ENCODE measurements at places on chromosomes 11 and 22.

DNA sequence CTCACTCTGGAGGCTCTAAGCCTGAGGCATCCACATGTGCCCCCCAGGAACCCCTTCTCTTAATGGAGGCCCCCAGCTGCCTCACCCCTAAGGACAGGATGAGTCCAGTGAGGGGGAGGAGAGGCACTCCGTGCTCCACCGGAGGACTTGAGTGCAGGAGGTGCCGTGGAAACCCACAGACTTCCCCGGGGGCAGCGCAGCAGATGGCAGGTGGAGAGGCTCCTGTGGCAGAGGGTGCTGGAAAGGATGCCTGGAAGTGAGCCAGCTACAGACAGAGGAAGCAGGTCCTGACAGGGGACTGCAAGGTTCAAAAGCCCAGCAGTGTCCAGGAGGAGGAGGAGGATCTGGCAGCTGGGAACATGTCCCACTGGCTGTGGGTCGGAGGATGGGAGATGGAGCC lies 1384.0 kb downstream of the TBC1D22A start:
- no peak for DNase-seq

GRCh38 chr11:73274722-73275380 lies 2.7 kb downstream of the P2RY6 start:
- DNase-seq = no peak

DNA sequence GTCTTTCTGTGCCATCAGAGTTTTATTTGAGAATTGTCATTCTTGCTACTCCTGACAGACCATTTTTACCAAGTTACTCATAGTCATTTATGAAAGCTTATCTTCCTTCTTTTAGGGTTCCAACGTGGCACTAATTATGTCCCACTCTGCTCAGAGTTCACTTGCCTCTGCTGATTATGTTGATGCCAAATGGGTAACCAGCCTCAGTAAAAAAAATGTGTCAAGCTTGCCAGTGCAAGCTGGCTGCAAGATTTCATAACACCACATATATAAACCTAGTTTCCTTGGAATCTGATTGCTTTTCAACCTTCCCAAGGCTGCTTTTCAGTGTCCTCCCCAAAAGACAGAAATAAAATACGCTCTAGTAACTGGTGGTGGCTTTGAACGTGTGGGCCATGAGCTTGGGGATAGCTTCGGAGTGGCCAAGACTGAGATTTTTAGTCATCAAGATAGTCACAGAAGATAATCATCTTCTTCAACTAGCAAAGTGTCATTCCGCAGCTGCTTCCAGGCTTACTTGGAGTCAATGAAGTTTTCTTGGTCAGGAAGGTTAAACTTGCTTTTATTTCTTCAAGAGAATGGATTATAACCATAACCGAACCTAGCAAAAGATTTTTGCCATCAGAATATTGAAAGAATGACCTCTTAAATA lies 29.5 kb upstream of the APOA1 start:
- DNase-seq = no peak

DNA sequence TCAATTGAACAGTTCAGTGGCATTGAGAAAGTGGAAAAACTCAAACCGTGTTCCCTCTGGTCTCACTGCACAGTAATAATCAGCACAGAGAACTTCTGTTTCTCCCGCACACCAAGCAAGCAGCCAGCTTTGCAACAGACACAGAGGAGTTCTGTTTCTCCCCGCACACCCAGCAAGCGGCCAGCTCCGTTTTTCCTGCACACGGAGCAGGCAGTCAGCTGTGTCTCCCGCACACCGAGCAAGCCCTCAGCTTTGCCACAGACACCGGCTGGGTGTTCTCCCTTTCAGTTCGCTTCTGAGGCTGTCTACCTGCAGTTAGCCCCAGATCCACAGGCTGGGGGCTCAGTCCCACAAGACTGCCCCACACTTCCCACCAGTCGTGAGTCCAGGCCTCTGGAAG lies 9.9 kb upstream of the TALDO1 start:
- no peak for DNase-seq

DNA sequence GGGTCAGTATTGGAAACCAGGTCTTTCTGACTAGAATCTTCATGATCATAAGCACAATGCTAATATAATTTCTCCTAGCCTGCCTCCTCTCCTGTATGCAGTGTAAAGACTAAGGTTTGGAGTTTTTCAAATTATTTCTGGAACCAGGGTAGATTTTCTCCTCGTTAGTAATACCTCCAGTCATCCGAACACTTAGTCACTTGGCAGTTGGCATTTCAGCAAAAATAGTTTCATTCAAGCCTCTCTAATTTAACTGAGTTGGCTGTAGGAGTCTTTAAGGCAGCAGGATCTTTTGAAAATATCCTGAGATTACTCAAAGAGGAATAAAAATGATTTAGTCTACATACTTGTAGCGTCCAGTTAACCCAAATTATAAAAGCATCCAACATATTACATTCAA lies 6.3 kb downstream of the TYR start:
- no peak for DNase-seq

Data from activated naive CD4-positive, alpha-beta T cell (primary cell).